Activated CD8-positive, alpha-beta memory T cell treated with anti-CD3 and anti-CD28 coated beads for 4 hours (primary cell): ENCODE measurements at places on chromosomes 3 and 15.

DNA sequence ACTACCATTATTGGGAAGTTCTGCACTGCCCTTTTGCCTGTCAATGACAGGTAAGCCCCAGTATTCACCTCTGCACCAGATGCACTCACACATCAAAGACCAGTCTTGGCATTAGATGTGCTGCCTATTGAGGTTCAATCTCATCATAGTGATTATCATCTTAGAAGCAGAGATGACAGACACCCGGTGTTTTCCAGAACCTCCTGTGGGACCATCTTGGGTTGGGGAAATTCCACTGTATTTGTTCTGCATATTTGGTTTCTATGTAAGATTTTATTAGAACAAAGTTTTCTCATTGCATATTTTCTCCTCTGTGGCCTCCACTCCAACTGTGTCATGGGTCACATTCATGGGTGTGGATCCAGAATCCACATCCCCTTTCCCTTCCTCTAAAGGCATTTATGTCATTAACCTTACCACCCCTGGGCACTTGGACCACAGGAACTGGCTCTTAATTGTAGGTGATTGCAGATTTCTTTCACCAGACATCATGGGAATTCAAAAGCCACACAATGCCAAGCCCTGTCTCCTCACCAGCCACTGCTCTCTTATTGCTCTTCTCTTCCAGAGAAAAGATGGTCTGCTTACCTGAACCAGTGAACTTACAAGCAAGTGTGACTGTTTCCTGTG lies 31.2 kb downstream of the PLA1A start:
- DNase-seq, result no peak

DNA sequence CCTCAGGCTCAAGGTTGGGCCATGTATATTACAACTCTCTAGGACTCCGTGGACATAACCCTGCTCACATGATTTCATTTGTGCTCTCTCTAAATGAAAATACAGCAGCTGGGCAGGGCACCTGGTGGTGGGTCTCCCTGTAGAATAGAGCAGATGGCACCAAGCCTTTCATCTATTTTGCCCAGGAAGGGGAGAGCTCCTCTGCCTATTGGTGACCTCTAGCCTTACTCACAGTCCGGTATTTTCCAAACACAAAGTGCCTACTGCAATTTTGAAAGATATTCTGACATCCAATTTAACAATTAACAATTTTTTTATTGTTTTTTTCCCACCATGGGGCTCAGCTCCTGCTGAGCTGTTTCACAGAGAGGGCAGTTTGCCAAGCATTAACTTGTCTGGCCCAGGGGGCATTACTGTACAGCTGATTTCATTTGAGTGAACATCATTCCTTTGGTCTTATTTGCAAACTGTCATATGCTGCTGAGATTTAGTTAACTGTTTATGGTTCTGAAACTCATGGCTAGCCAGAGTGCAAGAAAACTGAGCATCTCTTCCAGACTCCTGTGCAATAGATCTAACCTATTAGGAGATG lies 474.0 kb downstream of the EPHB1 start:
- DNase-seq, result no peak

GRCh38 chr3:133196527-133196926 lies 158.3 kb downstream of the TMEM108 start:
- no peak for DNase-seq

DNA sequence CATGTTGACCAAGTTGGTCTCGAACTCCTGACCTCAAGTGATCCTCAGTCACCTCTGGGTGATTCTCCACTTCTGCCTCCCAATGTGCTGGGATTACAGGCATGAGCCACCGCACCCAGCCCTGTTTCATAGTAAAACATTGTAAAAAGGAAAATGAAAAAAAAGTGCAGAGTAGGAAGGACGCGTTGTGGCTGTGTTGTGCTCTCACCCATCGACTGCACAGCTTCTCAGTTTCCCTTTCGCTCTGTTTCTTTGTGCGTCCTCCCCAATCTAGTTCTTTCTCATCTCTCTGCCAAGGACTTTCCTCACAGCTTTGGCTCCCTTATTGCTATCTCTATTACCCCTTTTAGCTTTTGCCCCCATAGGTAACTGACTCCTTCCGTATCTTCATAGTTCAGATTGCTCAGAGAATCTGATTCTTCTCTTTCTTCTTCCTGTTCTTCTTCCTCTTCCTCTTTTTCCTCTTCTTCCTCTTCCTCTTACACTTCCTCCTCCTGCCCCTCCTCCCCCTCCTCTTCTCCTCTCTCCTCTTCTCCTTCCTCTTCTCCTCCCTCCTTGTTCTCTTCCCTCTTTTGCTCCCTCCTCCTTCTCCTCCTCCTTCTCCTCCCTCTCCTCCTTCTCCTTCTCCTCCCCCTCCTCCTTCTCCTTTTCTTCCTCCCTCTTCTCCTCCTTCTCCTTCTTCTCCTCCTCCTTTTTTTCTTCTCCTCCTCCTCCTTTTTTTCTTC lies 81.1 kb upstream of the VGLL4 start:
- DNase-seq, result no peak

DNA sequence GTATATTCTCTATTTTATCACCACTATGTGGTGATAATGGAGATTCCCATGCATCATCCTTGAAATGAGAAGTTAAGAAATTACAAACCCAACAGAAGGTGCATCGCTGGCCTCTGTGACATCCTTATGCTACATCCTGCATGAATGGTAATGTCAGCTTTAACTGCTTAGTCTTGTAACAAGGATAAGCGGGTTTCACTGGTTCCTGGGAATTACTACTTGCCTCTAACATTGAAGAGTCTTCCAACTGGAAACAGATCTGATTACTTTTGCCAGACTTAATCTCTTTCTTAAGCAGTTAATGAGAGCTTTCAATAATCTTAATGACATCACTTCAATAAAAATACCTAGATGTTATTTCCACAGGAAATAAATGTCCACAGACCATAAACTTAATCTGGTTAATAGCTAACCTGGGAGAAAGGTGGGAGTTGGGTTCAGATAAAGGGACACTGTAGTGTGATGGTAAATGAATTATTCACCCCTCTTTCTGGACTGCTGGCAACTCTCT lies 44.0 kb downstream of the FMN1 start:
- DNase-seq, result no peak

DNA sequence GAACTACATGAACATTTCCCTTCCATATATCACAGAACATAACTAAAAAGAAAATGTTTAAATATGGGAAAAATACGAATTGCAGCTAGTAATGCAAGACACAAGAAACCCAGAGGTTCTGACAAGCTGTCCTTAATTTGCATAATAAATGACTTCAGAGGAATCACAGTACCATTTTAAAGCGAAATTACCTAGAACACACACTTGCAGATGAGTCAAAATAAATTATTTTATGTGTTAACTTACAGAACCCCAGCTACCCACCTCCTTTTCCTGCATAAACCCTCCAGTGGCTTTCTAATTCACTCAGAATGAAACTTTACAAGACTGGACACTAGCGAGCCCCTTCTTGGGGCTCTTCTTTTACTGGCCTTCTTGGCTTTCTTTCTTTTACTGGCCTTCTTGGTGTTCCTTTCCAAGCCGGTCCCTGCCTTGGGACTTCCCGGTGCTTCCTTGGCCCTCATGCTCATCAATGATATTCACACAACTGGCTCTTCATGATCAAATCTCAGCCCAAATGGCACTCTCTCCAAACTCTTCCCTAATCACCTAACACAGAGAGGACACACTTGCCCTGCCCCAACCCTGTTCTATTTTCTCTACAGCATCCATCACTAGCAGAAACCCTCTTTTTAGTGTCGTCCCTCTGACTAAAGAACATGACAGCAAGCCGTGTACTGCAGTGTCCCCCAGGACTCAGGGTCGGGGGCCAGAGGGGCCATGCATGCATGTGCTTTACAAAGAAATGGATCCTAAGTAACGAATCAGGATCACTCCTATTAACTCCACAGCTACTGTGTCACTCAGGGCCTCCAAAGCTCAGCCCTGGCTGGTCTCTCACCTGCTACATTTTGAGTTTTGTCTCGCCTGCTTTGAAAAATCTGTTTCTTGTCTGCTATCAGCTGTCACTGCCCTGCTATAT lies 4.8 kb downstream of the CHSY1 start:
- DNase-seq, result no peak

GRCh38 chr15:90966262-90966661 lies 11.6 kb downstream of the RCCD1 start:
- DNase-seq, result no peak

DNA sequence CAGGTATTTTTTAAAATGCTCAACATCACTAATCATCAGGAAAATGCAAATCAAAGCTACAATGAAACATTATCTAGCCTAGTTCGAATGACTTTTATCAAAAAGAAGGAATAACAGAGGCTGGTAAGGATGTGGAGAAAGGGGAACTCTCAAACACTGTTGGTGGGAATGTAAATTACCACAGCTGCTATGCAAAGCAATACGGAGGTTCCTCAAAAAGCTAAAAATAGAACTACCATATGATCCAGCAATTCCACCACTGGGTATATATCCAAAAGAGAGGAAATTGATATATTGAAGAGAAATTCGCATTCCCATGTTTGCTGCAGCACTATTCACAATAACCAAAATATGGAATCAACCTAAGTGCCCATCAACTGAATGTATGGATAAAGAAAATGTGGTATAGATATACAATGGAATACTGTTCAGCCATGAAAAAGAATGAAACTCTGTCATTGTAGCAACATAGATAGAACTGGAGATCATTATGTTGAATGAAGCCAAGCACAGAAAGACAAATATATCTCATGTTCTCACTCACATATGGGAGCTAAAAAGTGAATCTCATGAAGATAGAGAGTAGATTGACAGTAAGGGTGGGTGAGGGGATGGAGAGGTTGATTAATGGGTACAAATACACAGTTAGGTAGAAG lies 19.7 kb upstream of the CLN6 start:
- no peak for DNase-seq

- no peak for DNase-seq
These were observed 466.0 kb upstream of the THBS1 start for GRCh38 chr15:39114690-39115378.

DNA sequence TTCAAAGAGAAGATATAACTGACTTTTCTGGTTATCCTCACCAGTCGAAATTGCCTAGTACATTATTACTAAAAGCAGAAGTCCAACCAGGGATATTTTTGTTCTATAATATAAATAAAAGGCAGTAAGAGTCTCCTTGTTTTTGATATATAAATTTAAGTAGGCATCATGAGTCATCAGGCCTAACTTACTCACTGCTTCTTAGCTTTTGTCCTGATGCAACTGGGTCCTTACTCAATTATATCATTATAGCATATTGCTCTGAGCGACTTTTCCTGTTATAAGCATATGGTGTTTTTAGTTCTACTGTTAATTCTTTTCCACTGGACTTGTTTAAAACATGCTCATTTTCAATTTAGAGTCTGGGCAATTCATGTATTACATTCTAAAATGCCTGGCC lies 910.1 kb downstream of the MCTP2 start:
- DNase-seq, result no peak

- no peak for DNase-seq
These were observed 39.1 kb downstream of the ABTB1 start for GRCh38 chr3:127711896-127712295.

DNA sequence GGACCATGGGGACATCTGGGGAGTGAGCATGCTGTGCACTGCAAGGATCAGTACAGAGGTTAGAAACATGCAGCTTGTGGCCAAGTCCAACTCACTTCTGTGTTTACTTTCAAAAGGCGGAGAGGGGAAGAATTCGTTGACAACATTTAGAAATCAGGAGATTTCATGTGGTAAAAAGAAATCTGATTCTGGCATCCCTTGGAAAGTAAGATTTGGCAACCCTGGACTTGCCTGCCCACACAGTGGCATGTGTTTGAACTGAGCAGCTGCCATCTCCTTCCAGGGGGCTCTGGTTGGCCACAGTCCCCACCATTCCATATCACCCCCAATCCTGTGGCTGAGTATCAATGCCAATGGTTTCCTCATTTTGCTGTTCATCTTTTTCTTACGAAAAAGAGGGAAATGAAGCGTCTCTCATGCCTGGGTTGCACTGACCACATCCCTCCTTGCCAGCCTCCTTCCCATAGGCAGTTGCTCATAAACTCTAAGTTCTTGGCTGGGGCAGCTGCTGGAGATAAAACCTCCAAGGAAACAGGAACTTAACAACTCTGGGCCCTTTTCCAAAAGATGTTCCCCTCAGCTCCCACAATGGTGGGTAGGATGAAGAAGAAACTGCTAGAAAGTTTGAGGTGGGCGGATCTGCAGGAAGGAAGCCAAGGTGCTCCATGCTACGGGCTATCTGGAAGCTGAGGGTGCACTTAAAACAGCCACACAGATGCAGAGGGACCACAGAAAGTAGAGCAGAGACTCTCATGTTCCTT lies 29.2 kb downstream of the SLC6A11 start:
- DNase-seq, result no peak

DNA sequence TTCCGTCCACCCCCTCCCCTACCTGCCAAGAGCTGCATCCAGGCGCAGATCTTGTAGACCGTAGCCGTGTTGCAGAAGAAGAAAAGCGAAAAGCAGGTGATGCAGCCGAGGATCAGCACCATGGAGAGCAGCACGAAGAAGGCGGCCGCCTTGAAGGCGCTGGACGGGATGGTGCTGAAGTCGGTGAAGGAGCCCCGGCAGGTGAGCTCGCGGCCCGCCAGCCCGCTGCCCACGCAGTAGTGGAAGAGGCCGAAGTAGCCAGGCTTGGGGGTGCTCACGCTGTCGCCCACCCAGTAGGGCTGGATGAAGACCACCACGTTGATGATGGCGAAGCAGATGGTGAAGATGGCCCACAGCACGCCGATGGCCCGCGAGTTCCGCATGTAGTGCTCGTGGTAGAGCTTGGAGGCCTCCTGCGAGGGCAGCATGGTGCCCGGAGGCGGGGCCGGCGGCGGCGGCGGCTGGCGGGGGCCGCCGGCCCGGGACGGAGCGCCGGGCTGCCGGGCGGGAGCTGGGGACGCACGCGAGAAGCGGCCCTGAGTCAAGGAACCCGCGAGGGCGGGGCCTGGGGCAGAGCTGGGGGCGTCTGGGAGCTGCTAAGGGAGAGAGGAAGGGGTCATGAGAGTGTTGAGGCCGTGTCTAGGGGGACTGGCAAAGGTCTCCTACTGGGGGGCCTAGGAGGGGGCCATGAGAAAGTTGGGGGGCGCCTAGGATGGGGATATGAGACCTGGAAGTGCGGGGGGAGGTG lies 1.2 kb downstream of the LHFPL4 start:
- no peak for DNase-seq

DNA sequence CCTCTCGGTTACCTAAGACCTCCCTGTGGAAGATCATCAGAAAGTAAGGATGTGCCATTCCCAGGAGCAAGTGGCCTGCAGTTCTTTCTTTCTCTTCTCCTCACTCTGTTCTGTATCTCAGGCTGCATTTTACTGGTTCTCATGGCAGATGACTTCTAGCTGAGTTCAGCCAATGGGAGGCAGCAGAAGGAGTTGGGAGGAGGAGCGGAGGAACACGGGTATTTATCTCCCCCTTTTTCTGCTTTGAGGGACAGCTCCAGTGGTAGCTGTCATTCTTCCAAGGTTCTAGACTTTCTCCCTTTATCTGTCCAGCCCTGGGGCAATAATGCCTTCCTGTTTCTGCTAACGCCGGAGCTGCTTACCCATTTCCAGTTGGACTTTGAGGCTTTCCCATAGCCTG lies 339.9 kb downstream of the NR2F2 start:
- DNase-seq, result no peak

- DNase-seq, result no peak
These were observed 146.7 kb downstream of the FBN1 start for GRCh38 chr15:48498828-48499227.
